ENCODE measurements at places on chromosomes 6 and 20. TPM values are rescaled to one million over a fixed set of nuclear protein-coding genes. Genes with fewer than 3 reads are reported as not detected.

The IRAK1BP1 gene
- 9.2 TPM for total RNA-seq

The BNIP5 gene
- not detected for total RNA-seq

The IYD gene
- not detected for total RNA-seq

The TMC2 gene
- total RNA-seq, result 1.4 TPM

The SIRPD gene
- total RNA-seq, result not detected

The DBNDD2 gene
- total RNA-seq, result 577 TPM

The PROKR2 gene
- total RNA-seq, result 3.4 TPM

The CST5 gene
- total RNA-seq, result not detected

The CAGE1 gene
- total RNA-seq, result 0.21 TPM

The FAM184A gene
- total RNA-seq, result 26.8 TPM

Measured in dorsolateral prefrontal cortex (tissue), 122 donors.